Fibroblast of skin of abdomen (primary cell): ENCODE measurements at places on chromosomes 5 and 9.
A peak's percentile ranks its signal among the peaks of the same experiment; 100 is the strongest.

- peak; percentile 38 for DNase-seq
Observed at GRCh38 chr9:81562231-81563019, 126.9 kb downstream of the TLE1 start.

DNA sequence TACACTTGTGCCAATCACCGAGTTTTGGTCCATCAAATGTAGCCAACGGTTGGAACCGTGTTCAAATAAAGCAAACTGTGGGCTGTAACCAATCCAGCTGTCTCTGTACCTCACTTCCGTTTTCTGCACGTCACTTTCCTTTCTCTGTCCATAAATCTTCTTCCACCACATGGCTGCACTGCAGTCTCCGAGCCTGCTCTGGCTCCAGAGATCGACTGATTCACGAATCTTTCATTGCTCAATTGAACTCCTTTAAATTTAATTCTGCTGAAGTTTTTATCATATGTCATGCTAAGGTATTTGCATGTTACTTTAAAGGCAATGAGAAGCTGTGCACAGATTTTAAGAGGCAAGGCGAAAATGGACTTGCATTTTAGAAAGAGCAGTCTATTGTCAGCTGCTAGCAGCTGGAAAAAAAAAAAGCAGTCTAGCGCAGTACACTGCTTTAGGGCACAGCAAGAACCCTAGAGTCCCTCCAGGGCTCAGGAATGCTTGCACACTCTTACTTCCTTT, 13.2 kb downstream of the TTC39B start:
- peak; percentile 60 for DNase-seq

DNA sequence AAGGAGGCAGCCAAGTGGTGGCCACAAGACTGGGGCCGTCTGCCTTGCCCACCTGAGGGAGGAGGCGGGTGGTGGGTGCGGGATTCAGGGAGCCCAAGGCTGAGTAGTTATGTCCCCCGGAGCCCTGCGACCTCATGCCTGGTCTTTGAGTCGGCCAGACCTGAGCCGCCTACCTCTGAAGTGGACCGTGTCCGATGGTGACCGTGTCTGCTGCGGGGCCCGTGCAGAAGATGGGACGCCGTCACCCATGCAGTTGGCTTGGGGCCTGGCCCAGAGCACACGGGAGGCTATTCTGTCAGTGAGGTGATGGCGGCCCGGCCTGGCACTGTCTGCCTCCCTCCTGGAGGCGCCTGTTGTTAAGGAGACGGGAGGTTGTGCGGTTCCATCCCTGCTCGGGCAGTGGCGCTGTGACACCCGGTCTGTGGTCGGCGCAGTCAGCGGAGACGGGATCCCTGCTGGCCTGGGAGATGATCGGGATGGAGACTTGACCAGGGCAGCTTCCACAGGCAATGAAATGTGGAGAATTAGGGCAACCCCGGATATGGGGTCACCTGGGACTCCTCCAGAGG, 62.5 kb upstream of the FCN2 start:
- no peak for DNase-seq

- DNase-seq = no peak
Observed at GRCh38 chr9:126166291-126166690, 160.3 kb upstream of the MVB12B start.

DNA sequence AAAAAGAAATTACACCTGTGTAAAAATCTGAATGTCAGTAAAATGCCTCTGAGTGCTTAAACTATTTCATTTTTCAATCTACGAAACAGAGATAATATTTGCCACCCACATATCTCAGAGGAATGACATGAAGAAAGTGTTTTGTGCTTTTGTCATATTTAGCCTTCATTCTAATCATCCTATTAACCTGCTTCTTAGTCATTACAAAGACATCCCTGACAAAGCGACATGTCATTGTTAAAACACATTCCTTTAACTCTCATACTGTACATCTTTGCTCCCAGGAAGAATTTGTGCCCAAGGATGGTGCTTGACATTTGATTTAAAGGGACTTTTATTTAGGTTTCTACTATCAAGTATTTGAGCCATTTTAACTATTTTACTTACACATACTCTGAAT, 275.9 kb downstream of the DMRTA1 start:
- DNase-seq = peak; percentile 5

DNA sequence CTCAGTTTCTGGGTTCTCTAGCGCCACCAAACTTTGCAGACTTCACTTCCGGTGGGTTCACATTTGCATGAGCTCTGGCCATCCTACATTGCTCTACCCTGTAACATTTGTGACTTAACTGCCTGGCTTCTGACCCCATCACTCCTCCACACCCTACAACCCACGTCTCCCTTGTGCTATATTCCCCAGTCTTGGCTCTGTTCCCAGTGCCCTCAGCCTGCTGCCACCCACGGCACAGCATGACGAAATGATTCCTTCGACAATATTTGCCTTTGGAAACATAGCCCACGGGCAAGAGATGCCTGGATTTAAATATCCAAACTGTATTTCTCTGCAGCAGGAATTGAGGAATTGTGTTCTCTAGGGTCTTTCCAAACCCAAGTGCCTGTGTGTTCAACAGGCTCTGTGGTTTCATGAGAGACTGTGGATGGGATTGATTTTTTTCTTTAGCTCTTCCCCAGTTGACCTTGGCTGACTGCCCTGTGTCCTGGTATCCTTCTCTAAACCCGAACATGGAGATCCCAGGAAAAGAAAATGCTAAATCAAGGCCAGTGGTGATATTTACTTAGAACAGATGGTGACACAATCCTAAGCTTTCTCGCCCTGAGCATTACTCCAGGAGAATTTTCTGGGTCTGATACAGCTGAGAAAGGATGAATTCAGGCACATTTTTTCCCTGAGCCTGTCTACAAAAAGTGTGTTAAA, 44.4 kb upstream of the GRIA1 start:
- peak; percentile 33 for DNase-seq

DNA sequence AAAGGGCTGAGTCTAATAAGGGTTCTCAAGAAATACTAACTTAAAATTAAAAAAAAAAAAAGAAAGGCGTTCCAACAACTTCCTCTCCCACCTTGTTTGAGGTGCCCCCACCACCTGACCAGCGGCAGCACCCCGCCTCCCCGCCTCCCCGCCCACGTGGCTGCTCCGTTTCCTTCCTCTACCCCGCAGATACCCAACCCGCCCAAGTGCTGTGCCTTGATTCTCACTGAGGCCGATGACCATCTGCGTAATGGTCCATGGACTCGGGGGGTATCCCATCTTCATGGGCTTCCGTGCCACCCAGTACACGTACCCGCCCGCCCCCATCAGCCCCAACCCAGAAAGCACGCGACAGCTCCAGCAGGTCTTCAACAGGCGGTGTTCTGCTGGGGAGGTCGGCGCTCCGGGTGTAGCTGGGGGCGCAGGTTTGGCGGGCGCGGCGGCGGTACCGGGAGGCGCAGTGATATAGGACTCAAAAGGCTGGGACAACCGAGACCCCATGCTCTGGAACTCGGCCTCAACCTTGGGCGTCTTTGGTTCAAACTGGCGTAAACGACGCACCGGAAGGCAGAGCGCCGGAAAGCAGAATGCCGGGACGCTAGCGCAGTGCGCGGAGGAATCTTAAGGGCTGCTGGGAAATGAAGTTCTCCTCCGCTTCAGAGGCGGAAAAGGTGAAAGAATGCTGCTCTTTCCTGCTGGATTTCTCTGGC, at the start of gene DMAC1:
DMAC1 (minus strand) TSS at position 545 of the 710 bp plus-strand sequence; CDS start at position 501, 44 bp downstream.
- peak; percentile 89 for DNase-seq

DNA sequence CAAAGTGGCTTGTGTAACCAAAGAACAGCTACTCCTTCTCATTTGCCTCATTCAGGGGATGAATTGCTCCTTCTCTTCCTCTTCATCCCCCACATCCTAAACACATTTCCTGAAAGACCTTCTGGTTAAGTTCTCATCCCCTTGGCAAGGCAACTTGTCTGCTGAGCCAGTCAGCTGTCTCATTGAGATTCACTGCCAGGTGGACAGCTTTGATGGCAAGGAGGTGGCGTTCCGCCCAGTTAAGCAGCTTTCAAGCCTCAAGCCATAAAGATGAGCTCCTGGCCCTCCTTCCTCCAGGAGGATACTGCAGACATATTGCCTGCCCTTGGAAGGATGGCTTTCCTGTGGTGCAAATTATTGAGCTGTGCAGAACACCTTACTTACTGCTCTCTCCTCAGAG, 448.6 kb upstream of the MPDZ start:
- DNase-seq = no peak

DNA sequence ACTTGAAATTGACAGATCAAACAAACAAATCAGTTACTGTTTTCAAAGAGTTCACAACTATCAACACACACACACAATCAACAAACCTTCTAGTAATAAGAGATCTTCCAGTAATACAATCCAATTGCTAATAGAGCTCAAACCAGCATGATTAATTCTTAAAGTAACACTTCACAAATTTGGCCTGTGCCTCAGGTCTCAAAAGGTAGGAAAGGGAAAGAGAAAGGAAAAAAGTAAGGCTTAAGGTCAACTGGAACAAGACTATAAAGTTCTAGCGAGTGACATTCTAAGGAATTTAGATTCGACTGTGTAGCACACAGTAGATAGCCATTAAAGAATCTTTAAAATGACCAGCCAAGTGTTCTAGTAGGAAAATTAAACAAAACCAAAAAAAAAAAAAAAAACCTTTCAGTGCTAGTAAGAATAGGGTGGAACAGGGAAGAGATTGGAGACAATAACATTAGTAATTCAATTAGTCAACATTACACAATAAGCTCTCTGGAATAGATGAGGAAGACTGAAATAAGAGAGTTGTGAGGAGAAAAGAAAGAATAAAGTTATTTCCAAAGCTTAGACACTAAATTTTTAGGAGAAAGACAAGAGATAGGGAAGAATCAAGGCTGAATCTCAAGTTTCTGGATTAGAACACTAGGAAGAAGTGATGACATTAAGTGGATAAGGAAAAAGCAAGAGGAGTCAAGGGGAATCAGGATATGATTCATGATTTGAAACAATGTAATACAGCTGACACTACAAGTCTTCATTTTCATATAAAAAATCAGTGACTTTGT, 86.1 kb downstream of the FBXL17 start:
- DNase-seq = peak; percentile 25

- peak; percentile 70 for DNase-seq
Observed at GRCh38 chr5:148776780-148777179, 49.6 kb upstream of the ADRB2 start.

GRCh38 chr5:66892716-66893115, 296.5 kb downstream of the MAST4 start:
- peak; percentile 13 for DNase-seq

DNA sequence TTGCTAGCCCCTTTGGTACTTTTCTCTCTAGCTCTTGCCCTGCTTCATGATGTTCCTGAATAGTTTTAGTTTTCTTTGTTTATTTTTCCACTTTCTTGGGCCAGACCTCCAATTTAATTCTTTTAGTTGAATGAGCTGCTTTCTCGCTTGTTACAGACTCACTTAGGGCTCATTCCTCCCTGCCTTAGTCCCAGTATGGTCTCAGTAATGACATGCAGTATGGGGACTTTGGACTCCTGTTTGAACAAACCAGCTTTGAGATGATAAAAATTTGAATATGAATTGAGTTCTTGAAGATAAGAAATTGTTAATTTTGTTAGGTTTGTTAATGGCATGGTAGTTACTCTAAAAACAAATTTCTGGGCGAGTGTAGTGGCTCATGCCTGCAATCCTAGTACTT, 284.8 kb upstream of the DMRT1 start:
- no peak for DNase-seq

DNA sequence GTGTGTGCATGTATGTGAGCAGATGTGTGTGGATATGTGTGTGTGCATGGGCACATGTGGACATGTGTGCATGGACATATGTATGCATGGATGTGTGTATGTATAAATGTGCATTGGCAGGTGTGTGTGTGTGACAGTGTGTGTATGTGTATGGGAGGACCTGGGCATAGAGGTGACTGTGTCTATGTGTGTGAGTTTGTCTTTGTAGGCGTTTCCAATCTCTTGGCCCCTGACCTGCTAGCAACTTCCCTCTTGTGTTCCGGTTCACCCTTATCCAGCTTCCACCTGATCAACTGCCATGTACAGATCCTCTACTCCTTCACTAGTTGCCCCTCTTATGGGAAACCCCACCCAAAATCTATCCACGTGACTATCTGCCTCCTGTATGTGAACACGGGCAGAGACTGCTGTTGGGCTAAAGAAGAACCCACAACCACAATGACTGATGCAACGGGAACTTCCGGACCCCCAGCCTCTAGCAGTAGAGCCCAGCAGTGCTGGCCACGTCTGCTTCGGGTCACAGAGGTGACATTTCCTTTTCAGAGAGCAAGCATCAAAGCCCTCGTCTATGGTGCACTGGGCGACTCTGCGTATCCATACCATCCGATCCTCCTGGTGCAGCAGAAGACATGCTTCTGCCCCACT, 24.9 kb upstream of the GADD45G start:
- DNase-seq = no peak

GRCh38 chr9:136024696-136025316, 63.6 kb upstream of the UBAC1 start:
- no peak for DNase-seq

DNA sequence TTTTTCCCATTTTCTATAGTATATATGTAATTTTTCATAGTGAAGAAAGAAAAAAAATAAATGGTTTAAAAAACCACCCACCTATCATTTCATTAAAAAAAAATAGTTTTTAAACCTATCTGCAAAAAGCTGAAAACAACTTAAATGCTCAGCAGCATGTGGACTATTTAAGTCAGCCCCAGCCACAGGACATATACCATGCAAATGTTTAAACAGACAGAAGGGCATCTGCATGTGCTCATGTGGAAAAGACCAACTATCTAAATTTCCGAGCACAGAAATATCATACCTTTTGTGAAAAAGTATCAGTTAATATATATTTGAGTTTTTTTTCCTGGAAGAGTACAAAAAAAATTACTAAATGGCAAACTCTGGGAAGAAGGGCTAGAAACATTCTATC, 143.4 kb downstream of the EPB41L4A start:
- DNase-seq = no peak

DNA sequence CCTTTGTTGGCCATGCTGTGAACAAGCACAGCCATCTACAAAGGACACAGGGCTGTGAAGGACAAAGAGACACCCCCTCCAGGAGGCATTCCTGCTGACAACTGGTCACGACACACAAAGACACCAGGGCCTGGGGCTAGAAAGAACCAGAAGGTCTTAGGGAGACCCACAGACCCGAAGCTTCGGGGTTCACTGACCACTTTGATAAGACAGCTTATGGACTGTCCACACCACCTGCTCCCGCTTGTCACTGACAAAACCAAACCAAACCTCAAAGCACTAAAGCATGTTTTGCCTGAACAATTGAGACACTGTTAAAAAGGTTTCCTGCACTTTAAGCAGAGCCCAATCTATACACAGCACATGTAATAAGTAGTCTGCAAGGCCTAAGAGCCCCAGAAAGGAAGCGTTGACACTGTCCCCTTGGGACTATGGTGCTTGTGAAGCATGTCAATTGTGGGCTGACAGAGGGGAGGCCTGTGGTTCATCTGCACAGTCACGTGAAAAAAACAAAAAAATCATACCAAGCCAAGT, 185.0 kb downstream of the GAPVD1 start:
- no peak for DNase-seq

GRCh38 chr5:71894091-71894490, 175.0 kb downstream of the CARTPT start:
- no peak for DNase-seq
